K562 (cell line): ENCODE measurements at places on chromosomes 2 and 18. TPM values are rescaled to one million over a fixed set of nuclear protein-coding genes. Genes with fewer than 3 reads are reported as not detected.

Gene ANKRD30B
- not detected in 2 replicates for total RNA-seq

Gene PLEKHA3
- total RNA-seq = 19.6 and 23.4 TPM in 2 replicates

Gene SLC9A4
- 0.04 and 0.07 TPM in 2 replicates for total RNA-seq

Gene HOXD4
- not detected in 2 replicates for total RNA-seq

Gene ANKMY1
- total RNA-seq = 15.1 and 16.0 TPM in 2 replicates

Gene CIDEA
- total RNA-seq = not detected in 2 replicates

Gene OSR1
- total RNA-seq = not detected in 2 replicates

Gene UPP2
- not detected in 2 replicates for total RNA-seq

Gene POTEI
- total RNA-seq = 3.7 and 3.9 TPM in 2 replicates

Gene ATP9B
- 9.8 and 13.2 TPM in 2 replicates for total RNA-seq

Gene MC2R
- total RNA-seq = not detected in 2 replicates

Gene TDRD15
- 0.07 and 0.11 TPM in 2 replicates for total RNA-seq
